ENCODE measurements at places on chromosomes 1 and 21. TPM values are rescaled to one million over a fixed set of nuclear protein-coding genes. Genes with fewer than 3 reads are reported as not detected.

DNA sequence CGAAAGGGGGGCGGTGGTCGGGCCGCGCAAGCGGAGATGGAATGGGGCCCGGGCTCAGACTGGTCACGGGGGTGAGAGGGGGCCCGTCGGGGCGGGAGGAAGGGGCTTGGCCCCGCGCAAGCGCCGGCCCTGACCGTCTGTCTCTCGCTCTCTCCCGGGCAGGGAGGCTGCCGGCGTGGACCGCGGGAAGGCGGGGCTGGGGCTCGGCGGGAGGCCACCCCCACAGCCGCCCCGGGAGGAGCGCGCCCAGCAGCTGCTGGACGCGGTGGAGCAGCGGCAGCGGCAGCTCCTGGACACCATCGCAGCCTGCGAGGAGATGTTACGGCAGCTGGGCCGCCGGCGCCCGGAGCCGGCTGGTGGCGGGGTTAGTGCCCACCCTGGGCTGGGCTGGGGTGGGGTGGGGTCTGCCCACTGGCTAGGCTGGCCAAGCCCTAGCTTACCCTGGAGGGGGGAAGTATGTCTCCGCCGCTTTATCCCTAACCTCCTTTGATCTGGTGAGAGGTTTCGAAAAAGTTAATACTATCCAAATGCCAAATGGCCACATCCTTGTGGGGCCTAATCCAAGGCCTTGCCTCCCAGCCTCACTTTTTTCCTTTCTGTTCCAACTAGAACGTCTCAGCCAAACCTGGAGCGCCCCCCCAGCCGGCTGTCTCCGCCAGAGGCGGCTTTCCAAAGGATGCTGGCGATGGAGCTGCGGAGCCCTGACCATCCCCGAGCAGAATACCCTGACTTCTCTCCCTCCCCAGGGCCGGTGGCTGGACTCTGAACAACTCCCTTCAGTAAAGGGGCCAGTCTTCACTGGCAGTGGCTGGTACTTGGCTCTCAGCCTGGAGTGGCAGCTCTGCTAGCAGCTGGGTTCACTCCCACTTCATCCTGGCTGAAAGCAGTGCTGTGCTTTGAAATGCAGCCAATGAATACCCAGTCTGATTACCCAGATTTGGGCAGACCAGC lies 636 bp upstream of the YRDC start:
- DNase-seq, result peak; percentile 85

DNA sequence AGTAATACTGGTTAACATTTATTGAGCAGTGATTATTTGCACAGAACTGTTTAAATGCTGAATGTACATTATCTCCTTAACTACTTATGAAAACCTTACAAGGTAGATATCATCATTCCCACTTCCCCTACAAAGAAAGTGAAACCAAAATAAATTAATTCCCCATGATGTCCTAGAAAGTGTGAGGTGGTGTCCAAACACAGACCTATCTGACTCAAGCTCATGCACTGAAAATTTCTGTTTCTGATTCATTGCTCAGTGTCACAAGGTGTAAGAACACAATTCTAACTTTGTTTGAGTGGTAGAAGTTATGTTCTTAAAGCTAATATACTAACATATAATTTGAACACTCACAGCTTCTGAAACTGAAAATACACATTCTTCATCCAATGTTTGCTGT lies 178.7 kb downstream of the MRPL39 start:
- no peak for DNase-seq

DNA sequence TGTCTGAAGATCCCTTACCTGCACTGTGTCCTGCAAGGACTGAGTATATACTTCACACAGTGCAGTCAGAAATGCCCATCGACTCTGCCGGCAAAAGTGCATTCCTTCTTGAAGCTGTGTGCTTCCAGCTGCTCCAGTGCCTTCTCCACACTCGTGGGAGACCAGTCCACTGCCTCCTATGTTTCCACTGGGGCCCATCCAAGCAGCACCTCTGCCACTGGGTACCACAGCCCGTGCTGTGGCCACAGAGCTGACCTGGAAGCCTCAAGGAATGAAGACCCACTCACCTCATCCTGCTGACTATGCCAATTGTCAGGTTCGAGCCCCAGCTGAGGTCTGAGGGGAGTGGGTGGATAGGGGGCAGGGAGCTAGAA lies 108.1 kb downstream of the GDAP2 start:
- no peak for DNase-seq

DNA sequence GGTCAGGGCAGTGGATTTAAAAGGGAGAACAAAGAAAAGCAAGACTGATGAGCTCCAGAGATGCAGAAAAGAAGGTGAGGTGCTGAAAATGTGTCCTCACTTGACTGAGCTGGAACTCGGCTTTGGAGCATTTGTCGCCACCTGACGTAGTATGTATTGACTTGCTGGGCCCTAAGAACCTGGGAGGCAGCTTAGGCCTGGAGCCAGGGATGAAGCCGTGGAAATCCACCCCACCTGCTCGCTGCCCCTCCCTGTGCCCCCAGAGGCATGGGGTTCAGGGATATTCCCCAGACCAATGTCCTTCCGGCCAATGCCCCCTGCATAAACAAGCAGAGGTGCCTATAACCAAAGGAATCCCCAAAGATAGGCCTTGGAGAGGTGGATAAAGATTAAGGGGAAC lies 14.3 kb downstream of the MRAP start:
- no peak for DNase-seq

GRCh38 chr1:230401101-230401500 lies 25.0 kb downstream of the PGBD5 start:
- DNase-seq, result no peak

DNA sequence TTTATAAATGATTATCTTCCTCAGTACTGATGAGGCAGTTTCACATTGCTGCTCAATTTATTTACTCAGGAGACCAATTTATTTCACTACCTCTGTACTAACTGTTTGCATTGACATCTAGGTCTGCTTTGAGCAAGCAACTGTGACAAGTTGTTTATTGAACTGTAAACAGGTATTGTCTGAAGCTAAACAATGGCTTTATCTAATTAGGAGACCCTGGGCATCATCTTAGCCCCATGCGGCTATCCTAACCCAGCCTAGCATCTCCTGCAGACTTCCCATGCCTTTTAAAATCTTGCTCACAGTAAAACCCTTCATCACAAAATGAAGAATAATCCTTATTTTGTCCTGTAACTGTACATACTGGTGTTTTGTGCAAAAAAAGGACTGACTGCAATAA lies 348.2 kb downstream of the RWDD3 start:
- no peak for DNase-seq

DNA sequence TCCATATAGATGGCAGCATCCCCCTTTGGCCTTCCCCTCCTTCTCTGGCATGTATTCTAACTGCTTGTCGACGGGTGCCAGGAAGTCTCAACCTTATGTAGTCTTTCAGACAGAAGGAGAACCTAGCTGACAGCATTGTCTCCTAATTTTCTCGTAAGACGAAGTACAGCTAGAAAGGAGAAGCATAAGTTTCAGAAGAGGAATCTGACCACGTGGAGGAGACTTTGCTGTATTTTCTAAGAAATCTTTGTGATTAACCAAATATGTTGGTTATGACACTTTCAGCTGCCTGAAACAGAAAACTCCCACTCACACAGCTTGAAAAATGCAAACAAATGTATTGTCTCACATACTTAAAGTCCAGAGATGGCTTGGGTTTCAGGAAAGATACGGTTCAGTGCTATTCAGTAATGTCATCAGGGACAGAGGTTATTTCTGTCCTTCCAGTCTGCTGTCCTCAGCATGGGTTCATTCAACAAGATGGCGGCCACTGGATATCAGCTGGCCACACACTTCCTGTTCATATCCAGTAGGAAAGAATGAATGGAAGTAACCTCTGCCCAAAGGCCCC lies 109.5 kb upstream of the ZNF648 start:
- DNase-seq, result peak; percentile 56

- no peak for DNase-seq
Measured at GRCh38 chr1:229624521-229625070, 1.3 kb downstream of the TAF5L start.

- DNase-seq, result no peak
Measured at GRCh38 chr1:156849151-156849496, 9.8 kb downstream of the INSRR start.

DNA sequence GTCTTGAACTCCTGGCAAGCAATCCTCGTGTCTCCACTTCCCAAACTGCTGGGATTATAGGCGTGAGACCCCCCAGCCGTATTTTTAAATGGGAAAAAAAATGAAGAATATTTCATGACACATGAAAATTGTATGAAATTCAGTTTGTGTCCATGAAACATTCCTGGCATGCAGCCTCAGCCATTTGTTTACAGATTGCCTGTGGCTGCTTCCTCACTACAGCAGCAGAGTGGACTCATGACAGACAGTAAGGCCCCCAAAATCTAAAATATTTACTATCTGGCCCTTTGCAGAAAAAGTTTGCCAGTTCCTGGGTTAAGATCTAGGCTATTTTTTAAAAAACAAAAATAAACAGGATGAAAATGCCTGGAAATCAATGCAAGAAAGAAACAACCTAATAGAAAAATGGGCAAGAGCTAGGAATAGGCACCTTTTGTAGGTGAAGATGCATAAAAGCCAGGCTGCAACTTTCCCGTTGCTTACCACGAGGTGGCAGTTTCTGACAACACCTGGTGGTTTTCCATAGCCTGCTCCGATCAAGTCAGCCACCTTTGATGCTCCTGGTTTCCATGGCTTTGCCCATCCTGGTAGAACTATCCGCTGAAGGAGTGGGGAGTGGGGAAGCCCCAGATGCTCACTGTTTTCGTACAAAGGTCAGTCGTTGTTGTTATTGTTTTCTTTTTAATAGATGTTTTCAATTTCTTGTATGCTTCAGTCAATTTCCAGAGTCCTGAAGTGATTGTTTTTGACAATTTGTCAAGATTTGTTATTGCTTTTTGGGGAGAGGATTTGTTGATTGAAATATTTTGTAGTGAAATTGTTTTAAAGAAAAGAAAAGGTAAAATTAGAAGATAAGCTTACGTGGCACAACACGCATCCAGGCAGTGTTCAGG lies 24.3 kb downstream of the UBE2Q1 start:
- DNase-seq, result peak; percentile 23

DNA sequence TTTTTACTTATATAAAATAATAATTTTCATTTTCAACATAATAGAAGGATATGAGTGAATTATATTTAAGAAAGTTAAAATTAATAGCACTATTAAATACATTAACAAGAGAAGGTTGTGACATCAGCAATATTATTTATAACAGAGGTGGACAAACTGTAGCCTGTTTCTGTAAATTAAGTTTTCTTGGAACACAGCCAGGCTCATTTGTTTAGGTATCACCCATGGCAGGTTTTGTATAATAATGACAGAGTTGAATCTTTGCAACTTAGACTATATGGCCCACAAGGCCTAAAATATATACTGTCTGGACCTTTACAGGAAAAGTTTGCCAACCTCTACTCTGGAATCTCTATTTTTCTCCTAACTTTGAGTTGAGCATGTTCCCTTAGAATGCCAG lies 42.8 kb upstream of the CACYBP start:
- no peak for DNase-seq

DNA sequence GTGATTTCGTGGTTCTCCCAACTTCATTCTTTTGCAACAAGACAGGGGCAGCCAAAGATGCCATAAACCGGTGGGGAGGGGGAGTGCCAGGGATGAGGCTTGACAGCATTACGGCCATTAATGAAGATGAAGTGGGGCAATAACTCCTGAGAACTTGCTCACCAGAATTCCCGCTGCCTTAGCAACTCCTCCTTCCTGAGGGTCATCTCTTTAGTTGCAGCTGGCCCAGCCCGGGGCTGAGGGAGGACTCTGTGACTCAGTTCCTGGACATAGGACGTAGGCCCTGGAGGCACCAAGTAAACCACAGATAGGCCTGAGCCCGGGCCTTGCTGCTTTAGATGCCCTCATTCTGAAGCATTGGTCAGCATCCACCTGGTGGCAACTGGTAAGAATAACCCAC lies 330.2 kb downstream of the RRAGC start:
- no peak for DNase-seq

GRCh38 chr1:157566484-157567300 lies 14.4 kb upstream of the FCRL5 start:
- no peak for DNase-seq

The PPM1J gene
- 1.3 TPM for total RNA-seq

The PEX19 gene
- total RNA-seq, result 51.0 TPM

The HHAT gene
- total RNA-seq, result 15.1 TPM

The RCAN3 gene
- 11.7 TPM for total RNA-seq

The SPRR2A gene
- not detected for total RNA-seq

The RCSD1 gene
- 0.64 TPM for total RNA-seq

All from fibroblast of villous mesenchyme (primary cell).